ENCODE measurements at places on chromosomes 16 and 17.
A peak's percentile ranks its signal among the peaks of the same experiment; 100 is the strongest.

GRCh38 chr16:27531826-27532800 lies 17.6 kb downstream of the GTF3C1 start:
- DNase-seq, result no peak

GRCh38 chr16:11914210-11915113 lies 1.3 kb downstream of the GSPT1 start:
- DNase-seq, result no peak

DNA sequence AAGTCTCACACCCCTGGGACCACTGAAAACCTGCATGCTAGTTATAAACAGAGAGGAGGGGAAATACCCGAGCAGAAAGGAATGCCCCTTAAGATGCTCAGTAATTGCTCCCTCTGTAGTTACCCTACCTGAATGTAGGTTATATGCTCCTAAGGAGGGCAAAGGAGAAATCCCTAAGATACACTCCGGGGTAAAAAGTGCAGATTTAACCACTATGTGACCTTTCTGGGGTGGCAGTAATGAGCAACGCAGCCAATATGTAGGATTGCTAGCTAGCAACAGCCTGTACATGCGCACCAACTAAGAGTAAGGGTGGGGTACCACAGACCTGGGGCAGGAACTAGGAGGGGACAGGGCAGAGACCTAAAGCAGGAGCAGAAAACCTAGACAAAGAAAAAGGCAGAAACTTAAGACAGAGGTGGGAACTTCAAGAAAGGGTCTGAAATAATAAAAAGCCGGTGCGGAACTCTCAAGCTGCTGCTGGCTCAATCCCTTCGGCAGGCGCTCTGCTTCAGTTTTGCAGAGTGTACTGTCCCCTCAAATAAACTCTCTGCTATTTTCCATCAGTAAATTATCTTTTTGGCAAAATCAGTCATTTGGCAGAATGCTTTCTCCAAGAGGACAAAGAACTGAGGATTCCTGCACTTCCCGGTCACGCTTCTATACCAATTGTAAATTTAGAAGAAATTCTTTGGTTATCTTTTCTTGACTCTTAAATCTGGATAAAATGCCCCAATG lies 823.8 kb downstream of the CDH11 start:
- no peak for DNase-seq

DNA sequence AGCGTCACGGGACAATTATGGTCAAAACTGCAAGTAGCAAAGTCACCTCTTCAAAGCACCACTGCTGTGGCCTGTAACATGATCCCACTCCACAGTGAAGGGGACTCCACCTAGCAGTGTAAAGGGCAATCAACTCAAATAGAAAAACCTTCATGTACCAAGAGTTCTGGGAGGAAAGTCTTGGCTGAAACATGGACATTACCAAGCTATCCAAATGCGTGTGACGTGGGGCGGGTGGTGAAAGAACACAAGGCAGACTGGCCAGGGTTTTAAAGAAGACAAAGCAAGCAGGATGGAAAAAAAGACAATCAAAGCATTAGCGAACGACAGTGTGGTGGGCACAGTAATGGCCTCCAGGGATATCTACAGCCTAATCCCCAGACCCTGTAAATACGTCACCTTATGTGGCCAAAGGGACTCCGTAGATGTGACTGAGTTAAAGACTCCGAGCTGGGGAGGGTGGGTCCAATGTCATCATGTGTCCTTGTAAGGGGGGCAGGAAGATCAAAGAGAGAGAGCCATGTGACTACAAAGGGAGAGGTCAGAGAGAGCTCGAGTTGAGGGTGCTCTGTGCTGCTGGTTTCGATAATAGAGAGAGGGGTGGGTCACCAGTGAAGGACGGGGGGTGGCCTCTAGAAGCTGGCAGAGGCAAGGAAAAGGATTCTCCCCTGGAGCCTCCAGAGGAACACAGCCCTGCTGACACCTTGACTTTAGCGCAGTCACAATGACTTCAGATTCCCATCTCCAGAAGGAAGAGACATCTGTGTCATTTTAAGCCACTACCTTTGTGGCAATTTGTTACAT lies 6.0 kb downstream of the HSDL1 start:
- DNase-seq, result peak; percentile 71

GRCh38 chr17:77722366-77722765 lies 236.1 kb upstream of the TNRC6C start:
- DNase-seq, result no peak

GRCh38 chr16:49010396-49010795 lies 271.2 kb downstream of the CBLN1 start:
- DNase-seq, result no peak

DNA sequence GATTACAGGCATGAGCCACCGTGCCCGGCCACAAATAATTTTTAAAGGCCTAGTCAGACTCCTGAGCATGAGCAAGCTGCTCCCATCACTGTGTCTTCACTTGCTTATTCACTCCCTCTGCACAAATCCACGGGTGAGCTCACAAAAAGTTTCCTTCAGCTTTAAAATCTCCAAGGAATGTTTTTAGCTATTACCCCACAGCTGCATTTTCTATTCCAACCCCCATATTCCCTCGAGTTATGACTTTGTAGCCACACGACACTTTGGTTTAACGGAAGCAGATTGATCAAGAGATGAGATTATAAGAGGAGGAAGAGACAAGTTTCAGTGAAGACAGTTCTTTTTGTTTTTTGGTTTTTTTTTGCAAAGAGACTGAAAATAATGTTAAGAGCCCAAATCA lies 49.1 kb upstream of the SLC25A19 start:
- no peak for DNase-seq

DNA sequence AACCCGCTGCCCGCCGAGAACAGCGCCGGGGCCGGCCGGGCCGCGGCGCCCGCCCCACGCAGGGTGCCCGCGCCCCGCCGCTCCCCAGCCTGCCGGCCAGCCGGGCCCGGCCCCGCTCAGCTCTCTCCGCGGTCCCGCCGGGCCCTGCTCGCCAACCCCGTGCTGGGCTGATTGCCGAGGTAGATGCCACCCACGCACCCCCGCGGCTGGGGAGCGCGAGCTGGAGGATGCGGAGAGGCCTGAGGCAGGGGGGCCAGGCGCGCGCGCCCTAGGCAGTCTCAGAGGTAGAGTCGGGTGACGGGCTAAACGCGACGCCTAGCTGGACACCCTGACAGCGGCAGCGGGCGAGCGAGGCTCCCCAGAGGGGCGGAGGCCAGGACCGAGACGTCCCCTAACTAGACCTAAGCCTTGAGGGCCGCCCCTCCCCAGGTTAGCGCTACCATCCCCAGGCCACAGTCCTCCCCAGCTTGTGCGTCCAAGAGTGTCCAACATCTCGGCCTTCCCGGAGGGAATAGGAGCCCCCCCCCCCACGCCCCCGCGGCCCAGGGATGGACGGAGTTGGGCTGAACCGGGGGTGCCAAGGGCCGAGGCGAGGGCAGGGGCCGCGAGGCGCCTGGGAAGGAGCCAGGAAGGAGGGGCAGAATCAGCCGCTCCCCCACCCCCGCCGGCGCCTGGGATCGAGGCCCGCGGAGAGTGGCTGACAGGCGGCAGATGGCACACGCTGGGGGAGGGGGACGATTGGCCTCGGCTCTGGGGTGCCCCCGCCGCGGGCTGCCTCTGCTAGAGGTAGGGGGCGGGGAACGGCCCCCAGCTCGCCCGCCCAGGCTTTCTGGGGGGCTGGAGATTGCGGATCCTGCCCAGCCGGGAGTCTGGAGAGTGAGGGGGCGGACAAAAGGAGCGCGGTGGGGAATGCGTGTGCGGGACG lies 2.5 kb upstream of the ZNF423 start:
- DNase-seq, result no peak

DNA sequence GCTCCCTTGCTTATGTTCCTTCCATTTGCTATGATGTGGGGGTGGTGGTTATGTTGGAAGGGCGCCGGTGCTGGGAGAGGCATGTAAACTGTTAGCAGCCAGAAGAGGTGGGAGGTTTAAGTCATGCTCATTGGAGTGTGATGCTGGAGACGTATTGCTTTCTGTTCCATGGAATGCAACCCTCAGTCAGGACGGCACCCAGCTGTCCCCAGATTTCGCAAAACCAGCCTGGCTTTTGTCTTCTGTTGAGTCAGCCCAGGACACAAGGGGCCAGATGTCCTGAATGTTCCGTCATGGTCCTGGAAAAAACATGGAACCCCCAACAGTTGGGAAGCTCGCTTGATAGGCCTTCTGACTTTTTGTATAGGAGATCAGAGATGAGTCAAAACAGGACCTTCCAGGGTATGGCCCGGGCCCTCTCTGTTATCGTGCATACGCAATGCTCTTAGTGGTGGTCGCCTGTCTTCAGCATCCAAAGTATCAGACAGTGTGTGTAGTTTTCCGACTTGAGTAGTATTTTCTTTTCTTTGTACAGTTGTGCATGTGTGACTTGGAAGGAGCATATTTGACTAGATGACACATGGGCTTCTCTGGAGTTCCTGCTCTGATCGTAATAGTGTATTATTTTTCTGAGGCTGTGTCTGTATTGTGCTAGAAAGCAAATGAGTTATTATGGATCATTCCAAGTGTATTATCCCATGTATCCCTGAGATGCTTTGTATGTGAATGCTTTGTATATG lies 201.9 kb downstream of the SNX29 start:
- no peak for DNase-seq

DNA sequence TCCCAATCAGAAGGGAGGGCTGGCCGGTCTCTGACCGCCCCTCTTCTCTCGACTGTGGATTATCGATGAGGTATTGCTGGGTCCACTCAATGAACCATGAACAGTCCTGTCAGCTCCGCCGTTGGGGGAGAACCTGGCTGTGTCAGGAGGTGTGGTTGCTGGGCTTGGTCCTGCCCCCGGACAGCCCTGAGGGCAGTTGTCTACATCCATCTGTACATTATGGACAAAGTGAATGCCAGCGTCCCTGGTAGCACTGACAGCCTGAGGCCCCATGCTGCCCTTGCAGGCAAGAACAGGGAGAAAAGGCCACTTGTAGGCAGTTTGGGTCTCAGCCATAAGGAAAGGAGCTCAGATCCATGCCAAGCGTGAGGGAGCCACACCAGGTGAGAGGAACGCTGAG lies 38.9 kb downstream of the ST3GAL2 start:
- DNase-seq, result no peak

GRCh38 chr17:2156666-2157065 lies 101.8 kb downstream of the HIC1 start:
- DNase-seq, result no peak

- no peak for DNase-seq
These were observed 12.4 kb downstream of the SLFN11 start for GRCh38 chr17:35361027-35361426.

GRCh38 chr17:64784353-64785010 lies 122.4 kb upstream of the SMURF2 start:
- DNase-seq, result no peak

DNA sequence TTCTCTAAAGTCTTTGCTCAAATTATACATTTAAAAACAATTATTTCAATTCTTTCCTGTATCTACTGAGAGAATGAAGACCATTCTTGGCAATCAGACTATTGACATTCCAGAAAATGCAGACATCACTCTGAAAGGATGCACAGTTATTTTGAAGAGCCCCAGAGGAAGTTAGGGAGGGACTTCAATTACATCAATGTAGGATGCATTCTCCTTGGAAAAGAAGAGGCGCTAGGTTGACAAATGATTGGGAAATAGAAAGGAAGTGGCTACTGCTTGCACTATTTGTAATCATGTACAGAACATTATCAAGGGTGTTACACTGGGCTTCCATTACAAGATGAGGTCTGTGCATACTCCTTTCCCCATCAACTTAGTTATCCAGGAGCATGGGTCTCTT lies 74.3 kb downstream of the SSH2 start:
- no peak for DNase-seq

- DNase-seq, result no peak
These were observed 2.6 kb downstream of the RARA start for GRCh38 chr17:40311575-40311974.

GRCh38 chr17:68061512-68062313 lies 26.2 kb downstream of the KPNA2 start:
- DNase-seq, result peak; percentile 14

- DNase-seq, result no peak
These were observed 26.4 kb downstream of the STX8 start for GRCh38 chr17:9549215-9549614.

GRCh38 chr17:40178660-40179059 lies 1.4 kb downstream of the RAPGEFL1 start:
- DNase-seq, result no peak

GRCh38 chr17:16529906-16530305 lies 37.9 kb upstream of the LRRC75A start:
- no peak for DNase-seq

GRCh38 chr17:82439829-82440365 lies 10.7 kb downstream of the CYBC1 start:
- no peak for DNase-seq

- no peak for DNase-seq
These were observed 3.3 kb downstream of the IFT20 start for GRCh38 chr17:28331891-28332420.

DNA sequence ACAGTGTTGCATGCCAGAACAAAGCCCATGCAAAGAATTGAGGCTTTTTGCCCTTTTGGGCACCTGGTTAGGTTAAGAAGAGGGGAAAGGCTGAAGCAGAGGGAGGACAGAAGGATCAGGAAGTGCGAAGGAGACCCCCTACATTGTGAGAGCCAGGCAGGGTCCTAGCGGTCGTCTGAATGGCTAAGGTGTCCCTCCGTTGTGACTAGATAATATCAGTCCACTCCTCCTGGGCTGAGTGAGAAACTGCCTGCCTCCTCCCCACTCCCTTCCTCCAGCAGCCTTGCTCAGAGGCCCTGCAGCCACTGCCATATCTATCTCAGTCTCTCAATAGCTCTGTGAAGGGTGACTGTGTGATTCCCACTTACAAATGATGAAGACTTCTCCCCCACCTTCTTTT lies 75.1 kb downstream of the WSB1 start:
- DNase-seq, result no peak

GRCh38 chr17:34235389-34236028 lies 19.6 kb upstream of the CCL2 start:
- DNase-seq, result no peak

GRCh38 chr16:63983401-63983800 lies 1138.5 kb downstream of the CDH11 start:
- peak; percentile 69 for DNase-seq

GRCh38 chr16:9151597-9151996 lies 60.2 kb downstream of the HAPSTR1 start:
- DNase-seq, result no peak

DNA sequence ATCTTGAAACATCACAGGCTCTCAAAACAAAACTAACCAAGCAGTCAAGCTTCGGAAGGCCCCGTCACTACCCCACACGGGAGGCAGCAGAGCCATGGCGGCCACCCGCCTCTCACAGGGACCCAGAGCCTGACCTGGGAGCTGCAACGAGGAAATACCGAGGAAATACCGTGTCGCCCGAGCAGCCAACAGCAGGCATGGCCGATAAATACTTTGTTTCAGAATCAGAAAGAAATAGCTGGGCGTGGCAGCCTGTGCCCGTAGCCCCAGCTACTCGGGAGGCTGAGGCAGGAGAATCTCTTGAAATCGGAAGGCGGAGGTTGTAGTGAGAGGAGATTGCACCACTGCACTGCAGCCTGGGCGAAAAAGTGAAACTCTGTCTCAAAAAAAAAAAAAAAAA lies 6.9 kb downstream of the LMF1 start:
- DNase-seq, result no peak

All from NCI-H510A (cell line).